ENCODE measurements at places on chromosomes 1 and 21. TPM values are rescaled to one million over a fixed set of nuclear protein-coding genes. Genes with fewer than 3 reads are reported as not detected.

Gene MYOG
- total RNA-seq: not detected

Gene CYP4X1
- total RNA-seq: 0.03 TPM

Gene PRAMEF5
- total RNA-seq: not detected

Gene INAVA
- total RNA-seq: 40.5 TPM

Gene PLA2G2C
- not detected for total RNA-seq

Gene LZIC
- total RNA-seq: 21.6 TPM

Gene TMEM82
- not detected for total RNA-seq

Gene STRIP1
- total RNA-seq: 13.8 TPM

Gene FLG
- total RNA-seq: under 0.01 TPM

Gene FAM163A
- total RNA-seq: not detected

Gene MAP3K21
- total RNA-seq: 13.9 TPM

Gene KANK4
- total RNA-seq: 0.19 TPM

Gene MPC2
- 46.9 TPM for total RNA-seq

Gene KRTAP20-4
- total RNA-seq: not detected

Gene MYBPH
- not detected for total RNA-seq

Gene NTRK1
- total RNA-seq: 0.14 TPM

Gene PLEKHN1
- 6.1 TPM for total RNA-seq

Data from A549 treated with DMSO at 1 μM for 4 hours (cell line).